Activated CD8-positive, alpha-beta memory T cell treated with anti-CD3 and anti-CD28 coated beads for 48 hours (primary cell): ENCODE measurements at places on chromosomes 16 and 17.

- DNase-seq, result no peak
Observed at GRCh38 chr17:30244853-30245385, 9.4 kb upstream of the SLC6A4 start.

DNA sequence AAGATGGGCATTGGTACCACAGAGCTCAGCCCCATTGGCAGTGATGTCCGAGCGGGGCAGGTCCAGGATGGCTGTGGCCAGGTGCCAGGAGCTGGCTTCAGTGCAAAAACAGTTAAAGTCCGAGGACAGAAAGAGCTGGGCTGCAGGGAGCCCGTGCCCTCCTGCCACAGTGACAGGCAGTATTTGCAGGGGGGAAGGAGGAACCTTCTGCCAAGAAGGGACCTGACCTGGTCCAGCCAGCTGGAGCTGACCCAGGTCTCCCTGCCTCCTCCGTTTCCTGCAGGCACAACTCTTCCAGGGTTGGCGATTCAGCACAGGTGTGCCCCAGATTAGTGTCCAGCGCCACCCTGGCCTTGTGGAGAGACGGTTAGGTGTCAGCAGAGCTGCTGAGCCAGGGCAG lies 199.0 kb downstream of the ENGASE start:
- DNase-seq, result no peak

GRCh38 chr17:66964930-66965800 lies 658 bp downstream of the CACNG4 start:
- DNase-seq, result no peak

DNA sequence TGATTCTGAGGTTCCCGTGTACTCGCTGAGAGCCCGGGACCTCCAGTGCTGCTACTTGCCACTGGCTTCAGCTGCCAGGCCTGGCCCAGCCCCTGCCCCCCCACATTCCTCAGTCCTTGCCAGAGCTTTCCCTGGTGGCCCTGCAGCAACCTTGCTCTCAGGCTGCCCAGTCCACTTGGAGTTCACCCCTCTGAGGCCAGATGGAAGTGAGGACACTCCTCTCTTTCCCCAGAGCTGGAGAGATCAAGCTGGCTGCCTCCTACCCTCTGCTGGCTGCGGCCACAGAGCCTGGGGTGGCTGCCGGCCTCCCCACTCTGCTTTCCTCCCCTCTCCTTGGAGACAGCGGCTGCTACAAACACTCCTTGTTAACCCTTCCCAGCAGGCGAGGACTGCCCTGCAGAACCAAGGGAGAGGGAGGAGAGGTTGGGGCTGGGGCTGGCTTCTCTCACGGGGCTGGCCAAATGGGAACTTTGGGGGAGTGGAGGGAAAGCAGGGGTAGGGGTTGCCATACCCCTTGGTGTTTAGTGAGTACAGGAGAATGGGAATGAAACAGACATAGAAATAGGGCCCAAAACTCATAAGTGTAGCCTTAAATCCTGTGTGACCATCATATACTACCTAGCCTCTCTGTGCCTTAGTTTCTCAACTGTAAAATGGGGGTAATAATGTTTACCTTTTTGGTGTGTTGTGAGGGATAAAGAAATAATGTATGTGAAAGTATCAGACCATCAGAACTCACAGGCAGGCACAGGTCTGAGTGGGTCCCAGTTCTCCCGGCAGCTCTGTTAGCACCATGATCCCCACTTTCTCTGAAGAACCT lies at the start of gene GAS2L2:
Gene GAS2L2, minus strand, starts transcription at position 295 of the 820 bp plus-strand sequence. CDS start 389 bp downstream, outside the sequence.
- DNase-seq, result no peak
